Stimulated activated memory B cell treated with anti-CD40 and anti-IgM and Interleukin-4, amounts not matched to agents 10 μg/mL and 1 μg/mL and 100 μg/mL, for 72 hours (primary cell): ENCODE measurements at places on chromosomes 7 and 10.

DNA sequence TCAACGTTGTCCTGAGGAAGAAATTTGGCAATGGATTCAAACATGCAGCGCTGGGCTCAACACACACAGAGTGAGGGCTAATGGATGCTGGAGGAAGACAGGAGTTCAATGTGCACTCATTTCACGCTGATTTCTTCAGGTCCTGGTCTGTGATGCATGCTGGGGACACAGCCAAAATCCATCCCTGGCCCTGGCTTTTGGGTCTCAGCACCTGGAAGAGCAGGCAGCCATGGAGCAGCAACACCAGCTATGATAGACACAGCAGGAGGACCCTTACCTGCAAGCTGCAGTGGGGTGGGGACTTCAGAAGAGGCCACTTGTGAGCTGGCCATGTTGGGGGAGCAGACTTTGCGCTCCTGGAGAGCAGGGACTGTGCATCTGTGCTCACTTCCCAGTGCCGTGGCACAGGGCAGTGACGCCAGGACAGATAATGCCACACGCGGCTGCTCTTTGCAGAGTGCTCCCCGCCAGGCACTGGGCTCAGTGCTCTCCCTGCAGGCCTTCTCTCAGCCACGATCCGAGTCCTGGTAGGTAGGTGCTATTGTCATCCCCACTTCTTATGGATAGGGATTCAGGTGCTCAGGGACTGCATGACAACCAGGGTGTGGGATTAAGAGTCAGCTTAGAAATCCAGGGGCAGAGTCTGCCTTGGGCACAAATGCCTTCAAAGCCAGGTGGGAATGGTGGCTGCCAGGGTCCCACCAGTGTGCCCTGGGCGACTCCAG lies 138.8 kb upstream of the UNC5B start:
- no peak for ATAC-seq

- no peak for ATAC-seq
Observed at GRCh38 chr10:4177791-4178190, 392.8 kb upstream of the KLF6 start.

DNA sequence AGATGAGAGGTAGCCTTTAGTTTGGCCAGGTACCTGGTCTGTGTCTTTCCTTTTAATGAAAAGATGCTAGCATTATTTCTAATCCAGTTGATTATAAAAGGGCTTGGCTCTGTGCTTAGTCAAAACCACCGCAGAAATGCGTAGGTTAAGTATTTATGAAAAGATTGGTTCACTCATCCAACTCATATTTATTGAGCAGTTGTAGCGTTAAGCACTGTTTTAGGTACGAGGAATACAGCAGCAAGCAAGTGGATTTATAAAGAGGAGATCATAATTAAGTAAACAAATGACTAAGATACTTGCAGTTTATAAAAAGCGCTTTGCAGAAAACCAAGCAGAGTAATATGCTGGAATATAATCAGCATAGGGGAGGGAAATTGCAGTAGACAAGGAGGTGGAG lies 129.8 kb downstream of the PPP1R17 start:
- ATAC-seq: no peak

DNA sequence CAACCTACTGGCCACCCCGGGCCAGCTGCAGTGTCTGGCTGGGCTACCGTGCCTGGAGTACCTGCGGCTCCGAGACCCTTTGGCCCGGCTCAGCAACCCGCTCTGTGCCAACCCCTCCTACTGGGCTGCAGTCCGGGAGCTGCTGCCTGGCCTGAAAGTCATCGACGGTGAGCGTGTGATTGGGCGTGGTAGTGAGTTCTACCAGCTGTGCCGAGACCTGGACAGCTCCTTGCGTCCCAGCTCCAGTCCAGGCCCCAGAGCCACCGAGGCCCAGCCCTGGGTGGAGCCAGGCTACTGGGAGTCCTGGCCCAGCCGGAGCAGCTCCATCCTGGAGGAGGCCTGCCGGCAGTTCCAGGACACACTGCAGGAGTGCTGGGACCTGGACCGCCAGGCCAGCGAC lies 4.2 kb downstream of the RARRES2 start:
- no peak for ATAC-seq

GRCh38 chr7:106225856-106226255 lies 58.9 kb downstream of the NAMPT start:
- no peak for ATAC-seq

- no peak for ATAC-seq
Observed at GRCh38 chr10:43878386-43878785, 229.7 kb upstream of the ZNF32 start.

DNA sequence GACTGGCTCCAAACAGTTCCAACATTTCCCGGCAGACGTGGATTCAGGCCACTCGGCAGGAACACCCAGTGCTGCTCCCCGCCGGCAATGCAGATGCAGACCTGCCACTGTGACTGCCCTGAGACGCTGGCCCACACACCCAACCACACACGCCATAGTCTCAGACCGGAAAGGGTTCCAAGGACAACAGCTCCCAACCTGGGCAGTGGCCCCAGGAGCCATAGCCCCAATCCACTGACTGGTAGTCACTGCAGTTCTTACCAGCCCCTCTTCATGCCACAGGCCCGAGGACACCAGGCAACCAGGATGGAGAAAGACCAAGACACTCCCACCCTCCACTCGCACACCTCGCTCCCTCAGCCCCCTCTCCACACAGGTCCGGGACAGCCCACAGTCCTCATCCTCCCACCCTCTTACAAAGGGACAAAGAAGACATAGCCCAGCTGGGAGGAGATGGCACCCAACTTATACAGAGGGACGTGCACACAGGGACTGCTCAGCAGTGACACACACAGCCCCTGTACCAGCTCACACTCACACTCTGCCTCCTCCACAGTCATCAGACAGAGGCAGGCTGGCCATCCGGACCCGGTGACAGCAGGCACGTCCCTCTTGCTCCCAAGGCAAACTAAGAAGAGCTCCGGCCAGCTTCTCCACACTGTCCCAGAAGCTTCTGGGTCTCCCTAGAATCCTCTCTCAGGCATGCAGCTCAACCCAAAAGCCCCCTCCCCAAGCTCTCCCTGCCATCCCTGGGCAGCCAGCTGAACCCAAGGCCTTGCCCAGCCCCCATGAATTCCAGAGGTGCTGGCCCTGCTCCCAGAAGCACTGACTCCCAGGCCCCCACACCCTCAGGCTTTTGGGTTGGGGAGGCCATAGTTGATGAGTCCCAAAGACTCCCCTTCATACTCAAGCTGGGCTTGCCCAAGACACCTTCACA lies 24.8 kb downstream of the KCNH2 start:
- no peak for ATAC-seq

DNA sequence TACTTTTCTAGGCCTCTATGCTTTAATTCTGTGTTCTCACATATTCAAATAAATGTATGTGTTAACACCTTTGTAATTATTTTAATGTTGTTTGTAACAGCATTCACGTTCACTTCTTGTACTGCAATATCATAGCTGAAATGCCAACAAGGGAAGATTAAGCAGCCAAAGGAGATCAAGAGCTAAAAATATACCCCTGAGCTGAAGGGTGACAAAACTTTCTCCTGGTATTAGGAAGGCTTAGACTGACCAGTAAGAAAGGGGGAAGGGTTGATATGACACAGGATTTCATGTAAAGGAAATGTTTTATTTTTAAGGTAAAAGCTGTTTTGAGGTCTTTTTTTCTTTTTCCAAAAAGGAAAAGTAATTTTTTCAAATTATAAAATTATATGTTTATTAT lies 40.4 kb upstream of the VDAC2 start:
- ATAC-seq: no peak

DNA sequence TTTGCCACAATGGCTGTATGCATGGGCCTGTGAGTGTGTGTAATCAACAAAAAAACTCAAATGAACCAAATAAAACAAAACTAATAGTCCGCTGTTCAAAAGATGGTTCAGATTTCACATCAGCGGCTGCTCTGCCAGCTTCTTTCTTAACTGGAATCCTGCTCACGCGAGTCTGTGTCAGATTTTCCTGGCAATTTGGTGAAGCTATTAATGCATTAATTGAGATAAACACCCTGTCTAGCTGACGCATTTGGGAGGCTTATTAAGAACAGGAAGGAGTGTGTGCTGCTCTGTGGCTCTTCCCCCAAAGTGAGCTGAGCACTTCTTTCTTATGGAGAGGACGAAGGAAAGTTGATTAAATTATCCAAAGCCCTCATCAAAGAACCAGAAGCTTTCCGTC lies 336.6 kb upstream of the MKI67 start:
- no peak for ATAC-seq

- no peak for ATAC-seq
Observed at GRCh38 chr10:50229460-50229859, 21.9 kb downstream of the ASAH2 start.

DNA sequence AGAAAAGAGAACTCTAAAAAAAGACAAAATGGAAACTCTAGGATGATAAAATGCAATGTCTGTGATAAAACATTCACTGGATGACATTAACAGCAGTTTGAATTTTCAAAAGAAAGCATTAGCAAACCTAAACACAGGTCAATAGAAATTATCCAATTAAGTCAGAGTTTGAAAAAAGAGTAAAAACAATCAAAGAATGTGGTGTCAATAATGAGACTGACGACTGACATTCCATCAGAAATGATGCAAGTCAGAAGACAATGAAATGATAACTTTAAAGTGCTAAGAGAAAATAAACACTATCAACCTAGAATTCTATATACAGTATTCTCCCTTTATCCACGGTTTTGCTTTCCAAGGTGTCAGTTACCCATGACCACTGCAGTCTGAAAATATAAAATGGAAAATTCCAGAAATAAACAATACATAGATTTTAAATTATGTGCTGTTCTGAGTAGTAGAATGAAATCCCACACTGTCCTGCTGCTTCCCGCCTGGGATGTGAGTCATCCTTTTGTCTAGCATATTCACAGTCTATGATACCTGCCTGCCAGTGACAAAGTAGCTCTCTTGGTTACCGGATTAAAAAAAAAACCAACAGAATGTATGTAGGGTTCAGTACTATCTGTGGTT lies 38.3 kb upstream of the SFMBT2 start:
- ATAC-seq: no peak

DNA sequence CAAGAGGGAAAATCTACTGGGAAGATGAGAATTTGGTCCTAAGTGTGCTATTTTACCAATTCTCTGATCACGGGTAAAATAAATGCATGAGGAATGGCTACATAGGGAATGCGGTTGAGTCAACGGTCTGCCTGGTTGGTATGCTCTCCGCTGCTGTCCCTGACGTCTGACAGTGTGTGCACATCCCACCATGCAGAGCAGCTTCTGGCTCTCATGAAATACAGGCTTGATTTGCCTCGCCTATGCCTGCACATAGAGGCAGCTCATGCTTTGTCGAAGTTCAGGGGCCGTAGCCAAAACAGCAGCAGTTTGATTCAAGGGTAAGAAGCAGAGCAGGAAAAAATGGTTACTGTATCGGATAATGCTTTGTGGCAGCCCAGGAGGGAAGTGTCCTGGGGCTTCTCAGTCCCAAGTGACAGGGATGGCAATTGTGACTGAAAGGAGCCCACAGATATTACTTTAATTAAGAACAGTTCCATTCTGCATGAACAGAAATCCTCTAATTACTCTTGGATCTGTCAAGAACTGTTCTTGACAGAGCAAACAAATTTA lies 268.4 kb upstream of the SLC26A5 start:
- no peak for ATAC-seq
